Cardiac septum (tissue), 1 donor: ENCODE measurements at places on chromosomes 13 and 19. TPM values are rescaled to one million over a fixed set of nuclear protein-coding genes. Genes with fewer than 3 reads are reported as not detected.

The RNF17 gene
- not detected for total RNA-seq

The HAUS8 gene
- total RNA-seq = 2.6 TPM

DNA sequence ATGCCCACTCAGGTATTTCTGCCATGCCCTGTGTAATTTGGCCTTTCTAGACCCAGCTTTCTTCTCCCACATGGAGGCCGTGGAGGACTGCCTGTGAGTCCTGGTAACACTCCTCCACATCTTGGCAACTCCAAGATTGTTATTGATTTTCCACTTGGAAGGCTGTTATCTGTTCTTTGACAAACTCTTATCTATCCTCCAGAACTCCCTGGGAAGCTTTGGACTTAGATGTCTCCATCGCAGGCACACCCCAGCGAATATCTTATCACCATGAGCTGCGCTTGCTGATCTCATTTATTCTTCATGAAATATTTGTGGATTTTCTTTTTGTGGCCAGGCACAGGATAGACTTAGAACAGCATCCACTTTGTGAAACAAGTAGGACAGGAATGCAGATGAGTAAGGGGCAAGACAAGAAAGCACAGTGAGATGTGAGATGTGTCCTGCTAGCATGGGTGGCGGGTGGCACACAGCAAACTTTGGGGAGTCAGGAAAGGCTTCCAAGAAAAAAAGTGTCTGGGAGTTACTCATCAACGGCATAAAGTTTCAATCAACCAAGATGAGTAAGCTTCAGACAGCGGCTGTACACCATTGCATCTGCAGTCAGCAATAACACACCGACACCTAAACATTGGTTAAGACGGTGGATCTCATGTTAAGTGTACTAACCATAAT lies 84.5 kb upstream of the IRS2 start:
- no peak for DNase-seq

DNA sequence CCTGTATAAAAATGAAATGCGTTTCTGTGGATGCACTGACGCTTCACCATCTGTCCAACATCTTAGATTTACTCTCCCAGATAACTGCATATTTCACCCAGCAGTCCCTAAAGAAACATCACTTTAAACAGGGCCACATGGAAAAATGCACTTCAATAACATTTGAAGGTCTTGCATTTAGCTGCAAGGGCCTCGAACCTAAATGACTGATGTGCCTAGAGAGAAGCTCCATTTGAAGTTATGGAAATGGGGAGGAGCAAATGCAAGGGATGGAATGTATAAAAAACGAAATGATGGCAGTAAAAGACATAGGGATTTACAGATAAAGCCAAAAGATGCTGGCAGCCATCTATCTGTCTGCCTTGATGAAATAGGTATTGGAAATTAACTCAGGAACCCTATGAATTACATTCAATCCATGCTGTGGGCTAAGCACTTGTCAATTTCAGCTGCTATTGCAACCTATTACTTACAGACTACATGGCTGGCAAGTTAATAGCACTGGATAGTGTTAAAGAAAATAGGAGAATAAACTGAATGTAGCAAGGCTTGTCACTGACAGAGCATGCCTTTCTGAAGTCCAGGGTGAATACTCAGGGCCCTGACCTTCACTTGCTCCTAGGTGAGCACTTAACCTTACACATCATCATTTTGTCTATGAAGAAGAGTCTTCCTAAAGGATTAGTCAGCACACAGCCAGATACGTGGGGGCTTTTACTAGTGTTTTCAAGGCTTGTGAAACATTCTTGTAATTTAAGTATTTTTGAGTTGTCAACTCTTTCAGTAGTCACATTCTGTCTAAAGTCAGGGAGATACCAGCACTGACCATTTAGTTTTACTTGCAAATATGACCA lies 963.4 kb downstream of the PCDH17 start:
- no peak for DNase-seq

The SERPINE3 gene
- not detected for total RNA-seq

- no peak for DNase-seq
Observed at GRCh38 chr13:57846600-57847173, 215.1 kb downstream of the PCDH17 start.

DNA sequence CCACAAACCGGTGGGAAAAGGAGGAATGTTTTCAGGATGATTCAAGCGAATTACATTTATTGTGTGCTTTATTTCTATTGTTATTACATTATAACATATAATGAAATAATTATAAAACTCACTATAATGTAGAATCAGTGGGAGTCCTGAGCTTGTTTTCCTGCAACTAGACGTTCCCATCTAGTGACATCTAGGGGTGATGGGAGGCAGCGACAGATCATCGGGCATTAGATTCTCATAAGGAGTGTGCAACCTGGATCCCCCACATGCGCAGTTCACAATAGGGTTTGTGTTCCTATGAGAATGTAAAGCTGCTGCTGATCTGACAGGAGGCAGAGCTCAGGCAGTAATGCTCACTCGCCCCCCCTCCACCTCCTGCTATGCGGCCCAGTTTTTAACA lies 54.5 kb downstream of the SPTBN4 start:
- no peak for DNase-seq
